GM13977 (cell line): ENCODE measurements at places on chromosomes 5 and 9.

DNA sequence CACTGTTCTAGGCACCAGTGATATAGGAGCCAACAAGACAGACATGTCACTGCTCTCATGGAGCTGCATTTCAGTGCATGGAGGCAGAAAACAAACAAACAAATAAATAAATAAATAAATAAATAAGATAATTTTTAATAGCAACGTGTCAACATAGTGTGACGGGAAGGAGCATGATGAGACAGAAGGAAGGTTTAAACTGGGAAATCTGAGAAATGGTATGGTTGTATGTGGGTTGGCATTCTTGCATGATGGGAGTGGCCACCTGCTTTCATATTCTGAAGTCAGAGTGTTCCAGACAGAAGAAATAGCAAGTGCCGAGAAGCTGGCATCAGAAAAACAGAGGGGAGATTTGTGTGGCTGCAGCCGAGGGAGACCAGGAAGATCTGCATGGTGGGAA lies at the start of gene PCA3:
TSS of gene PCA3 (plus strand) at position 301 of the 400 bp plus-strand sequence.
- no peak for DNase-seq

DNA sequence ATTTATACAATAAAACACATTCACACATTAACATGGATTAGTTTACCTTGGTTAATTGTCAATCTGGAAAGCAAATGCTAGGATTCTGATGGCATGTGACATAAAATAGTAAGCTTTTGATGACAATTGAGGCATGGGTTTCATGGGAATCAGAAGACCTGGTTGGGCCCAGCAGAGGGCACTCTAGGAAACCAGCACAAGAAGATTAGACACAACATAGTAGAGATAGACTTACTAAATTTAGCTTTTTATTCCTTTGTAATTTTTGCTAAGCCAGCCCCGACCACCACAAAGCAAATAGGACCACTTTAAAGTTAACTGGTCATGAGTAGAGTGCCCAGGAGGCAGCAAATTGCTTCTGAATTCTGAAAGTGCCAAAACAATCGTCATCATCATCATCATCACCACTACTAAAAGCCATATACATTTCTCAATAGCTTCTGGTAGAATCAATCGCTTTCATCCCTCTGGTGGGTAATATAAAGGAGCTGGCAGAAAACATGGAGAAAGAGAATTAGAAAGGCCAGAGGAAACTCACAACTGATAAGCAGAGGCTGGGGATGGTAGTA lies 163.2 kb downstream of the ARRDC3 start:
- peak; percentile 21 for DNase-seq

GRCh38 chr9:134383148-134383547 lies 56.9 kb downstream of the RXRA start:
- DNase-seq: no peak

DNA sequence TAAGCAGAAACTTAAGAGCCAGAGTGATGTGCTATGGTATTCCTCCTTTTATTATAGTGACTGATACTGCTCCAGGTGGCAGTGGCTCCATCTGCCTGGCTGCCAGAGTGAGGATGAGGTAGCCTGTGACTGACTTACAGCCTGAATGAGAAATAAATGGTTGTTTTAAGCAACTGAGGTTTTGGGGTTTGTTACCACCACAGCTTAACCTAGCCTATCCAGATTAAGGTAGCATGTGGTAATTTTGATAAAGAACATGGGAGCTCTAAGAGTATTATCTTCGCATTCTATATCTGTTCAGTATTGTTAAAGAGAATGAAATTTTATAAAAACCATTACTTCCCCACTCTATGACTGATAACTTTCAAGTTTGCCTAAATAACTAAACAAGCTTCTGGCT lies 39.0 kb downstream of the GOLPH3 start:
- no peak for DNase-seq

DNA sequence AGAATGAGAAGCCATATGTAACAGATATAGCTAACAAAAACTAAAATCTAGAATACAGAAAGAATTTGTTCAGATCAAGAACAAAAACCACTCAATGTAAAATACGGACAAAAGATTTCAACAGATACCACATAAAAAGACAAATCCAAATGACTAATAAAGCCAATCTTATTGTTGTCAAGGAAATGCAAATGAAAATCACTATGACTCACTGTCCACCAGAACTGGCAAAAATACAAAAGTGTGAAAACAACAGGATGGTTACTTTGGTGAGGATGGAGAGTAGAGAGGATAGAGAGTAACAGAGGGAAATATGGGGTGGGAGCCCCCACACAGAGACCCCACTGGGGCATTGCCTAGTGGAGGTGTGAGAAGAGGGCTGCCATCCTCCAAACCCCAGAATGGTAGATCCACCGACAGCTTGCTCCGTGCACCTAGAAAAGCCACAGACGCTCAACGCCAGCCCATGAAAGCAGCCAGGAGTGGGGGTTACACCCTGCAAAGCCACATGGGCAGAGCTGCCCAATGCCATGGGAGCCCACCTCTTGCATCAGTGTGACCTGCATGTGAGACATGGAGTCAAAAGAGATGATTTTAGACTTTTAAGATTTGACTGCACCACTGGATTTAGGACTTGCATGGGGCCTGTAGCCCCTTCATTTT lies 15.2 kb upstream of the RHOBTB3 start:
- peak; percentile 37 for DNase-seq

- DNase-seq: peak; percentile 91
Measured at GRCh38 chr9:131762356-131762932, 22.6 kb upstream of the RAPGEF1 start.

GRCh38 chr5:107199756-107200155 lies 471.0 kb downstream of the EFNA5 start:
- no peak for DNase-seq

DNA sequence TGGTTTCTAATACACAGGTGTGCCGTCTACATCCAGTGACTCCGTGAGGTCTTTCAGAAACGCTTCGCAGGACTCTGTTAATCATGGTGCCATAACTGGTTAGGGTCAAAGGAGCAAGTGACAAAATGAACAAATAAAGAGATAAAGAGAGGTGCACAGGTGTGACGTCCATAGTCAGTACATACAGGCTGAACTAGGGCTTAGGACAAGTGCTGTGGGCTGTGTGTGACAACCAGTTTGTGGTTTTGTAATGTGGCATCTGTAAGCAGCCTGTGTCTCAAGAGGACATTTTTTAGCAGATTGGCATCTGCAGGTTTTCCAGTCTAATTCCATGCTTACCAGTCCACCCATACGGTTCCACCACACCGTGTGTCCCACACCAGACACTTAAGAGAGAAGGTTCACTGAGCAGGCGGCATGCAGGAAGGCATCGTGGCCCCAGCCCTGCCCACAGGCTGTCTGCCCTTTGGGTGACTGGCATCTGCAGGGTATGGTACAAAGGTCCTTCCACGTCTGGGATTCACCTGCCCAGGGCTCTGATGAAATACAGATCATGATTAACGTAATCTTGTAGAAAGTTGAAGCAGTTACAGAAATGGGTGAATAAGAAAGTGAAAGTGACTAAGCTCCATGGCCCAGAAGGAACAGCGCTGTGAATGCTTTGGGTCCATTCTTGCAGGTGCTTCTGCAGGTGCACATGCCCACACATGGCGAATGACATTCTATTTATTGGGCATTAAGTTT lies 26.9 kb downstream of the SRD5A1 start:
- DNase-seq: peak; percentile 70

GRCh38 chr9:89080193-89080592 lies 88.9 kb downstream of the S1PR3 start:
- DNase-seq: no peak

GRCh38 chr9:89317282-89317681 lies 1.0 kb upstream of the SECISBP2 start:
- no peak for DNase-seq

DNA sequence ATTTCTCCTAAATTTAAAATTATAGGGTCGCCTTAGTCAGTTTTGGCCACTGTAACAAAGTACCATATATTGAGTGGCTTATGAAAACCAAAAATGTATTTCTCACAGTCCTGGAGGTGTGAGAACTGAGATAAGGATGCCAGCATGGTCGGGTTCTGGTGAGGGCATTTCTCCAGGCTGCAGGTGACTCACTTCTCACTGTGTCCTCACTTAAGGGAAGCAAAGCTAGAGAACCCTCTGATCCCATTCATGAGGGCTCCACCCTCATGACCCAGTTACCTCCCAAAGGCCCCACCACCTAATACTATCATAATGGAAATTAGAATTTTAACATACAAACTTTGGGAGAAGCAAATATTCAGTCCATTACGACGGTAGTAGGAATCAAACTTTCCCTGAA lies 75.1 kb upstream of the FBN2 start:
- DNase-seq: no peak

GRCh38 chr9:100277166-100277979 lies 75.4 kb downstream of the TEX10 start:
- DNase-seq: no peak

DNA sequence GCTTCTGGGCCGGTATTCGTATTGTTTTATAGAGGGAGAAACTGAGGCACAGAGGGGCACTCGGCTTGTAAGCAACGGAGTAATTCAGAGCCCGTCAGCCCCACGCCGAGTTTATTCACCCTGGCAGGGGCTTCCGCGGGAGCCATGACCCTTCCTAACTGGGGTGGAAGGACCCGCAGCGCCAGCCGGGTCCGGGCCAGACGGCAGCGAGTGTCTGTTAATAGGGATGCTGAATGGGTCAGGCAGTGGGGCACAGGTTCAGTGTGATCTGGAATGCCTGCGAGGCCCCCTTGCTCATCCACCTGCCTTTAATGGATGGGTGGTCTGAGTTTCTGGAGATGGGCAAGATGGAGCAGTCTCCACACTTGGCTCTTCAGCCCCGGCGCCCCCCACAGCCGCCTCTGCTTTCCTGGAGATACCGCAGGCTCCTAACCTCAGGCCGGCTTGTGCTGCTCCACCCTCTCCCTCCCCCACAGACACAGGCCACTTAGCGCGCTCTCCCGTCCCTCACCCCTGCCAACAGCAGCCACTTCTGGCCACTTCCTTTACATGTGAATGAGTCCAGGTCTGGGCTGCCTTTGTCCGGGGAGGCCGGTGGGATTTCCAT lies 147.1 kb downstream of the ERCC6L2 start:
- peak; percentile 44 for DNase-seq

DNA sequence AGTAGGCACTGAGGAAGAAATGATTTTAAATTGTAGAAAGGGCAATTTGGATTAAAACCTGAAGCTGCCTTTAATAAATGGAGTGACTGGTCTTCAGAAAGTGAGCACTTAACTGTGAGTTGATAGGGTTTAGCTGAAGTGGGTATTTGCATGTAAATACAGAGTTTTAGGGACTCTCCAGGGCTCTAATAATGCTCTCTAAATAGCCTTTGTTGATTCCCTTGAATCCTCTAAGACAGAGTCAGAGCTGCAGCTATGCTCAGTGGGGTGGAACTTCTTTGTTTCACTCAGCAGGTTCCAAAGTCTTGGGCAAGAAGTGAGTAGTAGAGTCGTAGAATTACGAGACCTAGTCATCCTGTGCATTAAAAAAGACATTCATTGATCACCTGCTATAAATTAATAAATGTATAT lies 21.4 kb downstream of the GLRA1 start:
- DNase-seq: peak; percentile 52

DNA sequence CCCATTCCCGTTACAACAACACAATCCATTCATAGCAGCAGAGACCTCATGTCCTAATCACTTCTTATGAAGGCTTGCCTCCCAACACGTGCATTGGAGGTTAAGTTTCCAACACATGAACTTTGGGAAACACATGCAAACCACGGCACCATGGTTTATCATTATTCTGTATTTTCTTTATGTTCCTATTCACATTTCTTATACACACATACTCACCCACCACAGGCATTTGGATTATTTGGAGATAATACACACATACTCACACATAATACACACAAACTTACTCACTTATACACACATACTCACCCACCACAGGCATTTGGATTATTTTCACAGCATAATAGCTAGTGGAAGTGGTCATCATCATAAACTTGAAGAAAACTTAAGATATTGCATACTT lies 75.6 kb downstream of the C7 start:
- no peak for DNase-seq

DNA sequence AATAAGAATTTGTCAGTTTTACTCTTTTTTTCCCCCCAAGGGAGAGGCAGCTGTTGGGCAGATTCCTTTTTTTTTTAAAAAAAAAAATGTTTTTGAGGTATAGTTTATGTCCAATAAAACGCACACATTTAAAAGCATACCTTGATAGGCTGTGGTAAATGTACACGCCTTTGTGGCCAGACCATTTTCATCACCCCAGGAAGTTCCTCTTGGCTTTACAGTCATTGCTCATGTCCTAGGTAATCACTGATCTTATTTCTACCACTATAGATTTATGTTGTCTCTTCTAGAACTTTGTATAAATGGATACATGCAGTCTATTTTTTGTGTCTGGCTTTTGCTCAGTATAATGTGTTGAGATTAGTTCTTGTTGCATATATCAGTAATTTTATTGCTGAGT lies 9.8 kb downstream of the SUB1 start:
- DNase-seq: no peak

DNA sequence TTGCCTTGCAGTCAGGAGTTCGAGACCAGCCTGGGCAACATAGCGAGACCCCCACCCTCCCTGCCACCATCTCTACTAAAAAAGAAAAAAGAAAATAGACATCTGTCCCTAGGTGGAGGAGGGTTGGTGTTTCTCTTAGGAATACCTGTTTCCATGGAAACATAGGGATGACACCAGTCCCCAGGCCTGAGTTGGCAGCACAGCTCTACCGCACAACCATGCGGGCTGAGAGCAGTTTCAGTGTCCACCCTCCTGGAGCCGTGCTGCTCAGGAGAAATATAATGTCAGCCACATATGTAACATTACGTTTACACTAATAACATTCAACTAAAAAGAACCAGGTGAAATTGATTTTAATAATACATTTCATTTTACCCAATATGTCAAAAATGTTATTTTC lies 39.3 kb upstream of the CDK20 start:
- no peak for DNase-seq

DNA sequence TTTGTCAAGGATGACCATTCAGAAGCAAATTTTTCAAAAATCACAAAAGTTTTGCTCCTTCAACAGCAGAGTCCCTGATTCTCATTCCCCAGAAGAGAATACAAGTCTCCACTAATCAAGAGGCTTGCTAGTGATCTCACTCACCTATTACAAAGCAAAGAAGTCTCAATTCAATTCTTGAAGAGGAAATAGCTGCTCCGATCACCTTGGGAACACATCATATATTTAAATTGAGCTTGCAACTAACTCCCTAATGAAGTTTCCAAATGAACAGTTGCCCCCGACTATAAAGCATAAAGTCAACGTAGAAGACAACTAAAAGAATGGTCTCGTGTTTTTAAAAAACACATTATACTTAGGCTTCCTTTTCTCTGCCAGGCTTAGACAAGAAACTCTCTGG lies 1.6 kb downstream of the LIFR start:
- DNase-seq: no peak

DNA sequence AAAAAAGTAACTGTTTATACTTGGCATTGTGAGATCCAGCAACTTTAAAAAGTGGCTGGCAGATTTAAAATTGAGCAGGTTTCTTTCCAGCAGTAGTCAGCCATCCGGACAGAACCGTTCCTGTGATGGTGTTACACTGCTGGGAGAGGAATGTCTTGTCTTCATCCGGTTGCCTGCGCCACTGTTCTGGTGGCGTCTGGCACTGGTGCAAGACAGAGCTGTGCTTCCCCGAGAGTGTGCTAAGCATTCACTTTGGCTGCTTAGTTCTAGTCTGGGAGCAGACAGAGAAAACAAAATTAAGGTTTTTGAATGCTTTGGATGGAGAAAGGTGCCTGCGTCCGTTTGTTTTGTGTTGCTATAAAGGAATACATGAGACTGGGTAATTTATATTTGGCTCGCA lies 35.5 kb upstream of the CREBRF start:
- no peak for DNase-seq
